Hindlimb muscle (tissue), 1 donor: ENCODE measurements at places on chromosomes 2 and 18. TPM values are rescaled to one million over a fixed set of nuclear protein-coding genes. Genes with fewer than 3 reads are reported as not detected.

Gene SLC4A5
- polyA plus RNA-seq: 2.9 TPM

- peak; percentile 10 for DNase-seq
These were observed 56.6 kb downstream of the EPG5 start for GRCh38 chr18:45910405-45911023.

DNA sequence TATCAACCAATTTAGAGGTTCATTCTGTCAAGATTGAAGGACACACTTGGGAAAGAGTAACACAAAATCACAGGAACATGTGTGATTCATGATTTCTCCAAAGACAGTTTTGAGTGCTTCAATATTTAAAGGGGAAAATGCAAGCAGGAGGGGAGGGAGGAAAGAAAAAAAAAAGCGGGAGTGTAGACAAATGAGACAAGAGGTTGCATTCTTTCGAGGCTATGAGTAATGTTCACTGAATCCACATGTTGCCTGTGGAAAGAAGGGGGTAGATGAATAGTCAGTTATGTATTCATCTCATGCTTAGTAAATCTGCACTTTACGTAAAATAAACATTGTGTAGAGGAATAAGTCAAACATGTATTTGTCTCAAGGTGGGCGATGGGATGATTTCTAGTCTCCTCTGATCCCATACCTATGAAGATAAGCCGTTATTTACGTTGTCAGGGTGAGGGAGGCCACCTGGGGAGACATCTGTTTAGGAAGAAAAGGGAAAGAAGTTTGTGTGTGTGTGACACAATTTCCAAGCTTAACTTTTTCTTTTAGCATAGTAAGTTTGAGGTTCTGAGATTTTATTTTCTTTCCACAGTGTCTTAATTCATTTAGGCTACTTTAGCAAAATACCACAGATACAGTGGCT, 211.0 kb upstream of the ZC3H15 start:
- no peak for DNase-seq

GRCh38 chr2:133532919-133533318, 35.3 kb downstream of the NCKAP5 start:
- no peak for DNase-seq

- DNase-seq: no peak
These were observed 123.6 kb downstream of the ZNF521 start for GRCh38 chr18:25228410-25228809.
